Activated T-cell treated with anti-CD3 and anti-CD28 coated beads, Interleukin-2, amount 50 U/mL, for 1 hour (primary cell): ENCODE measurements at places on chromosomes 7 and 10.

GRCh38 chr10:121813211-121813815 is 114.5 kb downstream of the ATE1 start:
- no peak for DNase-seq

DNA sequence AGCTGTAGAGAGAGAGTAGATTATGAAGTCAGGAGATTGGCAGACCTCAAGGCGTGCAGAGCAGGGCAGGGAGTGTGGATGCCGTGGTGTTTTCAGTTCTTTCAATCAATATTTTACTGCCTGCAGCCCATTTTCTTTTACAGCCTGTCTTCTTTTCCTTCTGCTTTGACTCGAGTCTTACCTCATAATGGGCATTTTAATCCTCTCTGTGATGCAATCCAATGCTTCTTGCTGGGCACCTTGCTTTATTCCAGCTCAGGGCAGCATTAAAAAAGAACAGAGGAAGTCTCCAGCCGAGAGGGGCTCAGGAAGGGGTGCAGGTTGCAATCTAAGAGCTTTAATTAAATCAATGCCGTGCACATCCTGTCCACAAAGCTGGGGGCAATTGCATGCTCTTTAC is 839.0 kb downstream of the LRMDA start:
- DNase-seq: no peak

DNA sequence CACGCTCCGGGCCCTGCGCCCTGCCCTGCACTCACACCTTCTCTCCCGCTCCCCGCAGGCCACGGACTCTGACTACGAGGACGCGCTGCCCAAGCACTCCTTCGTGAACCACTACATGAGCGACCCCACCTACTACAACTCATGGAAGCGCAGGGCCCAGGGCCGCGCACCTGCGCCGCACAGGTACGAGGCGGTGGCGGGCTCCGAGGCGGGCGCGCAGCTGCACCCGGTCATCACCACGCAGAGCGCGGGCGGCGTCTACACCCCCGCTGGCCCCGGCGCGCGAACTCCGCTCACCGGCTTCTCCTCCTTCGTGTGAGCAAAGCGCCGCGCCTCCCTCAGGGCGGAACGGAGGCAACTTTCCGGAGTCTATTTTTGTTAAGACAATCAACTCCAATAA is 417.0 kb upstream of the FOXK1 start:
- DNase-seq: no peak

- no peak for DNase-seq
Measured at GRCh38 chr7:91320366-91321078, 56.3 kb downstream of the FZD1 start.

- DNase-seq: no peak
Measured at GRCh38 chr10:93392121-93392520, 90.0 kb downstream of the MYOF start.

DNA sequence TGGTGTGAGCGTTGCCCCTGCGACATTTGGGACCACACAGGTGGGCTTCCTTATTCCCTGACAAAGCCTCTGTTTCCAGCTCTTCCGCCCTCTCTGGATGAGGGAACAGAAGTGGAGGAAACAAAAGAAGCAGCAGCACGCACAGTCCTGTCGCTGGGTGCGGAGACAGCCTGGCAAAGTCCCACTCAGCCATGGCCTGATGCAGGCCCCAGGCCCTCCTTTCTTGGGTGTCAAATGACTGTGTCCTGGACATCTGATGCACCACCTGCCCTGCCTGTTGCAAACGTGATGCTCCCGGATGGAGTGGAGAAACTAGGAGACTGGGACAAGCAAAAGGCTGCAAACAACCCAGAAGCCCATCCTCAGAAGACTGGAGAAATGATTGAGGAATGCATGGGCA is 20.7 kb downstream of the ZMIZ2 start:
- no peak for DNase-seq

DNA sequence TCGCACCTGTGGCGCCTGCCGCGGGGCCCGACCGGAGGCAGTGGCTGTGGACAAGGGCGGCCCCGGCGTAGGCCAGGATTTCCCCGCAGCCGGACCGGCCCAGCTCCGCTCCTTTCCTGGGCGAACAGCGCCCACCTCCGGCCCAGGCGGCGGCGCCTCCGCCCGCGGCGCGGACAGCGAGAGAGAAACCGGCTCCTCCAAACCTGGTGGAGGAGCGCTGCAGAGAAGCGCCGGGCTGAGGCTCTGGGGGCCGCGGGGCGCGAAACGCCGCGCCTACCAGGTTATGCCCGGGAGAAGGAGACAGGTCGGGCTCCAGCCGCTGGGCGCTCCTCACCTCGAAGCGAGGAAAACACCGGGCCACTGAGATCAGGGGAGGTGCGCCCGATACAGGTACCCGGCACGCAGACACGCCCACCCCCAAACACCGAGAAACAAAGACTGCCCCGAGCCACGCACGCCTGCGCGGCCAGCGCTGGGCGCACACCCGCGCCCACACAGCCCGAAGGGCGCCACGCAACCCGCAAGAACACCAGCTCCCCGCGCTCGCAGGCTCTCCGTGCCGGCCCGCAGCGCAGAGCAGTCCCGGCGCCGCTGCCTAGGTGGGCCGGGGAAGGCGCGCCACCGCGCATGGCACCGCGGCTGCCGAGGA is 3.3 kb downstream of the GRID1 start:
- DNase-seq: no peak

DNA sequence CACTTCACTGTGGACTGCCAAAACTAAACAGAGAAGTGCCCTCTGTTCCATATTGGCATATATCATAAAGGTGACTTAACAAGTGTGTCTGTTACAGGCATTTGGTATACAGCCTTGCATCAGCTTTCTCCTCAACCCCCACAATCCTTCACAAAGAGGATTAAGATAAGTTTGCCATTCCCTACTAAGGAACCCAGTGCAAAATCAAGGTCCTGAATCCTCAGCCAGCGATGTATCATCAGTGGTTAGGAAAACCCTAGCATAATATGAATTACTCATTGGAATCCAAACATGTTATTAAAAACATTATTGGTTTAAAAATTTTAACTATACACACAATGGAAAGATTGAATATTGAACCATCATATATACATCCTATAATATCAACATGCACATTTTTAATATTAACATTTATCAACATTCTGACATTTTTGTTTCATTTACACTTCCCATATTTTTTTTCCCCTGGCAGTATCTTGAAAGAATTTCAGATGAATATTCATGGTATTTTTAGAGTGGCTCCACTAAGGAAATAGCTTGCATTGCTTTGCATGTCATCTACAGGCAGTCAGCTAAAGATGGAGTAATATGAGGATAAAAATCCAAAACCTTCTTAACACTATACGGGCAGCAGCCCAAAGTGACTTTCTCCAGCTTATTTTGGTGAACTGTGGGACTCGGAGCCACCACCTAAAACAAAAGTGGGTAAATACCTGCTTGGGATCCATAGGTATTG is 215.6 kb upstream of the CHRM2 start:
- DNase-seq: no peak

- DNase-seq: no peak
Measured at GRCh38 chr10:15879663-15880062, 19.4 kb upstream of the MINDY3 start.
